Renal cortex interstitium (tissue), 15 donors: ENCODE measurements at places on chromosomes 1 and 21. TPM values are rescaled to one million over a fixed set of nuclear protein-coding genes. Genes with fewer than 3 reads are reported as not detected.

- DNase-seq, result no peak
These were observed 664.1 kb upstream of the CAMK1G start for GRCh38 chr1:208919371-208919770.

DNA sequence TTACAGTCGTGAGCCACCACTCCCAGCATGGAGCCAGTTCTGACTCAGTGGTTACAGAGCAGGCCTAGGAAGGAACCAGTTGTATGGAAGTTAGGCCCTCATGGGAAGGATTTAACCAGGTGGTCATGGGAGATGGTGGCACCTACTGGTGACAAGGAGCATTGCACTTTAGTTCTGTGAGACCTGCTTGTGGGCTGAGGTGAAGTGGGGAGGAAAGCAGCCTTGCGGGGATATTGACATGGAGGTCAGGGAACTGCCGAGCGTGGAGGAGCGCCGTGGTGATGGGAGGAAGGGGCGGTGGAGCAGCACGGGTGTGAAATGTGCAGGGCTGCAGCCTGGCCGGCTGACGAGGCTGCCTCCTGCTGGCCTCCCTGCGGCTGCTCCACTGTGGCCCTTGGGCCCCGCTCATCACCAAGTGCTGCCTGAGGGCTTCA, 100.4 kb downstream of the GALNT2 start:
- peak; percentile 30 for DNase-seq

LCE3D gene
- polyA plus RNA-seq, result not detected

GRCh38 chr1:183394435-183394834, 23.7 kb downstream of the NMNAT2 start:
- no peak for DNase-seq

DNA sequence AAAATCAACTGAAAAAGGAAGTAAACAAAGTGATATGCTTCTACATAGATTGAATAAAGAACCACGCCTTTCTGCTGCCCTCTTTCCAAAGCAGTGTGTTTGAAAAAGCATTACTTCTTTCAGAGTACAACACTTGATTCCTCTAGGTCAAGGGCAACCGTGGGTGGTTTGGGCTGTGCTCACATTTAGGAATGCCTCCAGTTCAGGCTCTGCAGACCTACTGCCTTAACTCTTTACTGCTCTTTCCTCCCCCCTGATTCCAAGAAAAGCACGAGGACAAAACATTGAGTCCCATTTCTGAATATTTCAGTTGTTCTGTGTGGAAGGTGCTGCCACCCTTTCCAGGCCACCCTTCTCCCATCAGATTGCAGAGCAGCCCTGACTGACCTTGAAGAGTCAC, 45.2 kb downstream of the ADAMTS1 start:
- DNase-seq, result no peak

CRYAA gene
- polyA plus RNA-seq, result 0.16 TPM

DNA sequence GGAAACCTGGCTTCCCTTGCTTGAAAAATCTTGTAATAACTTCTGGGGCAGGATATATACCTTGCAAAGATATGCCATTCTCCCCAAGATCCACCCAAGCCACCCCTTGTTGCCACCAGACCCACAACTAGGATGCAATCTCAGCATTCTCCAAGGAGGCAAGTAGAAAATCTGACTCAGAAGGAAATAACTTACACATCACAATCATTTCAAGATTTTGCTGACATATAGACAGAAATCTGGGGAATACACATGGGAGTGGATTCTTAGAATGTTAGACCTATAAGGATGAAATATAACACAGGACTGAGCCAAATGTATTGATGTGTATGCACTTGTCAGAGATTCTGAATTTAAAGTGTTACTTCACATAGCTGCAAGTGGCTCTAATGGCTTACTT, 14.8 kb upstream of the ZDHHC18 start:
- no peak for DNase-seq

TMEM269 gene
- polyA plus RNA-seq, result 1.1 TPM

- no peak for DNase-seq
These were observed 355.2 kb downstream of the VAV3 start for GRCh38 chr1:107609808-107610207.

- no peak for DNase-seq
These were observed 74.7 kb upstream of the BACH1 start for GRCh38 chr21:29224006-29224405.

DNA sequence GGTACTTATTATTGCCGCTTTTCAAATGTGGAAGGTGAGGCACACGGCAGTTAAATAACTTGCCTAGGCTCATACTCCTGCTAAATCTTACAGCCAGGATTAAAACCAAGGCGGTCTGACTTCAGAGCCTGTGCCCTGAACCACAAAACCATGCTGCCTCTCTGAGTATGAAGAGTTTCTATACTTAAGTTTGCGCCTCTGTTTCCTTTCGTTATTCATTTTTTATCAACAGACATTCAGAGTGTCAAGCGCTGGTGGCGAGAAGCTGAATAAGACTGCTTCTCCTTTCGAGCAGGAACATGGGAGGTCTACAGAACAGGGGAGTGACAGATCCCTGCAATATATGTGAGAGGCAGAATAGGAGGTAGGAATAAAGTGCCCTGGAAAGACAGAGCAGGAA, 96.0 kb upstream of the DUSP10 start:
- no peak for DNase-seq

DNA sequence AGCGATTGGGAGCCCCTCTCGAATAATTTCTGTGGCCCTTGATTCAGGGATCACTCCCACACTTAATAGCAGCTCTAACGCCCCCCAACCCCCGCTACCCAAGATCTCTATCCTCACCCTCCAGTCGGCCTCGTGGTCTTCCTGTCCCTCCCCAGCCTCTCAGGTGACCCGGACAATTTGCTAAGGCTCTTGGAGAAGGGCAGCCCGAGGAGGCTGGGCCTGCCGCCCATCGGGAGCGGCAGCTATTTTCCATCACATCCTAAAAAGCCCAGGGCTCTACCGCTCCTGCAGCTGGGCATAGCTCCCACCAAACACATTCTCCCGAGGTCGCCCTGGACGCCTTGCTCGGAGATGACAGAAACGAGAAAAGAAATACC, 12.0 kb upstream of the PHLDA3 start:
- DNase-seq, result no peak

- DNase-seq, result no peak
These were observed 46.2 kb upstream of the PALMD start for GRCh38 chr1:99599678-99600175.

DNA sequence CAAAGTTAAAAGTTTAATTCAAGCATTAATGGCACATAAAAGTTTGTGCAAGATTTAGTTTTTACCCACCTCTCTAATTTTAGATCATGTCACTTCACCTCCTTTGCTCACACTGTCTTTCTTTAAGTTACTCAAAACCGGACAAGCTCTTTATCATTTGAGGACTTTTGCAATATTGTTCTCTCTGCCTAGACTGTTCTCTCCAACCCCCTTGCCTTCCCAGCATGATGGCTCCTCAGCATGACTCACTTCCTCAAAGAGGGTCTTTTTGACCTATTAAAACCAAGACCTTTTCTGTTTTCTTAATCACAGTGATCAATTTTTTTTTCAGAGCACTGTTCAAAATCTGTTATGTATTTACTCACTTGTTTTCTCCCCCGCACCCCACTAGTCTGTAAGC, 61.3 kb downstream of the XKR8 start:
- no peak for DNase-seq

GRCh38 chr1:183197762-183198161, 11.7 kb downstream of the LAMC2 start:
- DNase-seq, result no peak

DNA sequence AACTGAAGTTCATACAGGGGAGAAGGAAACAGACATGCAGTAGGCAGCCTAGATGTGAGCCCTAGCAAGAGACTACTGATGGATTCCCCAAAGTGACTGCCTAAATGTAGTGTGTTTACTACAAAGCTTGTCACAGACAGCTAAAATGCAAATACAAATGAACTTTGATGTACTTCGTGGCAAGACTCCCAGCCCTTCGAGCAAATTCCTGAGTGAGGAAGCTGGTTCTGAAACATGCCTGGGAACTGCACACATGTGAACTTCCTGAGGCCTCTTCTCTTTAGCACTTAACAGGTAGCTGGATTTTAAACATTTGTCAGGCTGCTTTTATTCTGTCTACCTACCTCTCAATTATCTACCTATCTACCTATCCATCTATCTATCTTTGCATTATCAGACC, 6.7 kb upstream of the IRF2BP2 start:
- DNase-seq, result no peak

CNR2 gene
- 0.08 TPM for polyA plus RNA-seq

DNA sequence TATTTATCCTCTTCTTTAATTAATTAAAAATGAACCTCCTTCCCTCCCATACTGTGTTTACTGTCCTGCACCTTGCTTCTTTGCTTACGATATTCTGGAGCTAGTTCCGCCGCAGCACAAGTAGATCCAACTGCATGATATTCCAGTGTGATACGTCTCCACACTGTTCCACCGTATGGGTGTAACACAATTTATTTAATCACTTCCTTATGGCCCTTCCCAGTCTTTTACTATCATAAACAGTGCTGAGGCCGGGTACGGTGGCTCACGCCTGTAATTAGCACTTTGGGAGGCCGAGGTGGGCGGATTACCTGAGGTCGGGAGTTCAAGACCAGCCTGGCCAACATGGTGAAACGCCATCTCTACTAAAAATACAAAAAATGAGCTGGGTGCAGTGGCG, 25.7 kb downstream of the CNST start:
- no peak for DNase-seq

DNA sequence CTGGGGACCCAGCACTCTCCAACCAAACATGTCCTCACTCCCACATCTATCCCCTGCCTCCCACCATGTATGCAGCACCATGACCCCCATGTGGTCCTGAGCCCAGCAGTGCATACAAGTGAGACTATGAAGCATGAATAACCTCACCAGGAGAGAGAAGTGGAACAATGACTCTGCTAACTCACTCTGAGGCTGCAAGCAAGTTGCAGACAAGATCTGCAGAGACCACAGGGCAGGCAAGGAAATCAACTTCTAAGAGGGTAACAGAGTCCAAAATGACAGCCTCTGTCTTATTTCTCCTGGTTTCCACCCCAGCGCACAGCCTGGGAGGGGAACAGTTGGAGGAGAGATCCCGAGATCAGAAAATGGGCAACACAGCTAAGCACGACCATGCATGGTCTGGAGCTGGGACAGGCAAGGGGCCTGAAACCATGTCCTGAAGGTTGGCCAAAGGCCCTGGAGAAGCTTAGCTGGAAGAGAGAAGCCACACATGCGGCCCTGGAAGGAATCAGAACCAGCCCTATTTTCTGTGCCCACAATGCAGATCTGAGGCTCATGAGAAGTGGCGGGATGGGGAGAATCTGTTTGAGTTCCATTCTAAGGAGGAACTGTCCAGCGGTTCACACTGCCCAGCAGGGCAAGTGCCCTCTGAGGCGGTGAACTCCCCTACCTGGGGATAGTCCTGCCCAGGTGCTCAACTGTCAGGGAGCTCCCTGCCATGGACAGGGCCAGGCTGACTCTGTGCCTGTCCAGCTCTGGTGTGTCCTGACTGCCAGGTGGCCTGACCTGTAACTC, 12.5 kb upstream of the REN start:
- no peak for DNase-seq

DNA sequence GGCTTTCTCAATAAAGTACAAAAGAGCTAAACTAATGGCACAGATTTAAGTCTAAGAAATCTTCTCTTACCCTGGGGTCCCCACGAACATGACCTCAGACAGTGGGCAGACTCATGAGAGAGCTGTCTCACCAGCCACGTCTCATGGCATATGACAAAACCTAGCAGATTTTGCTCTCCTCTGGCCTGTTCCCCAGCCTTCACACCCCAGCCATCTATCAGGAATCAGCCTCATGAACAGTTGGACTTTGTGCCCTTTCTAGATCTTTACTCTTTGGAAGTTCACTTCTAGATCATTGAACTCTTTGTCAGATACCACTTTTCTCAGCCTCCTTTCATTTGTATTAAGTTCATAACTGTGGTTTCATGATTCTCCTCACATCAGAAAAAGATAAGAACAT, 14.2 kb upstream of the HSD3B1 start:
- DNase-seq, result no peak

MPL gene
- polyA plus RNA-seq, result 1.3 TPM

LEFTY2 gene
- 0.82 TPM for polyA plus RNA-seq

GRCh38 chr1:204358605-204359004, 1.1 kb downstream of the PLEKHA6 start:
- DNase-seq, result no peak
